ENCODE measurements at places on chromosomes 7 and 10.

- DNase-seq, result no peak
These were observed 73.4 kb downstream of the VIPR2 start for GRCh38 chr7:159071260-159071659.

DNA sequence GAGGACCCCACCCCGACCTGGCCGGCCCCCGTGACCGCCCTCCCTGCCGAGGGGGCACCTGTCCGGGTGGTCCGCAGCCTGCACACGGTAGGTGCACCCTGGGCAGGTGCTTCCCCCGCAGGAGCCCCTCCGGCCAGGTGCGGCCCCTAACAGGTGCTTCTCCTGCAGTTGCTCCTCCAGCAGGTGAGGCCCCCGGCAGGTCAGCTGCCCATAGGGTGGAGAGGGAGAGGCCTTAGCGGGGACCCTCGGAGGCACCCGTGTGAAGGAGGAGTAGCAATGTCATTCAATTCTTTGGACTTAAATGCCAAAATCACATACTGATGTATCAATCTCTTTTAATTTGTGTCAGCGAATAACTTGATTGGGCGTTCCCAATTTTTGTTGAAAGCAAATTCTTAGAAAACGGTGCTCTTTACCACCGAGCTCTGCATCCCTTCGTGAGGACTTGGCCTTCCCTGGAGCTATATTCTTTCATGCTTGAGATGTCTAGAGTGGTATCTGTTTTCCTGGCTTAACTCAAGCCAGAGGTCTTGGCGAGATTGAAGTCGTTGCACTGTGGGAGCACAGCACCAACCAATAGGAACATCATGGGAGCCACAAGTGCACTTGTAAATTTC, 738 bp upstream of the NCAPG2 start:
- DNase-seq, result no peak

- no peak for DNase-seq
These were observed 186.2 kb upstream of the LYZL1 start for GRCh38 chr10:29102636-29103035.

DNA sequence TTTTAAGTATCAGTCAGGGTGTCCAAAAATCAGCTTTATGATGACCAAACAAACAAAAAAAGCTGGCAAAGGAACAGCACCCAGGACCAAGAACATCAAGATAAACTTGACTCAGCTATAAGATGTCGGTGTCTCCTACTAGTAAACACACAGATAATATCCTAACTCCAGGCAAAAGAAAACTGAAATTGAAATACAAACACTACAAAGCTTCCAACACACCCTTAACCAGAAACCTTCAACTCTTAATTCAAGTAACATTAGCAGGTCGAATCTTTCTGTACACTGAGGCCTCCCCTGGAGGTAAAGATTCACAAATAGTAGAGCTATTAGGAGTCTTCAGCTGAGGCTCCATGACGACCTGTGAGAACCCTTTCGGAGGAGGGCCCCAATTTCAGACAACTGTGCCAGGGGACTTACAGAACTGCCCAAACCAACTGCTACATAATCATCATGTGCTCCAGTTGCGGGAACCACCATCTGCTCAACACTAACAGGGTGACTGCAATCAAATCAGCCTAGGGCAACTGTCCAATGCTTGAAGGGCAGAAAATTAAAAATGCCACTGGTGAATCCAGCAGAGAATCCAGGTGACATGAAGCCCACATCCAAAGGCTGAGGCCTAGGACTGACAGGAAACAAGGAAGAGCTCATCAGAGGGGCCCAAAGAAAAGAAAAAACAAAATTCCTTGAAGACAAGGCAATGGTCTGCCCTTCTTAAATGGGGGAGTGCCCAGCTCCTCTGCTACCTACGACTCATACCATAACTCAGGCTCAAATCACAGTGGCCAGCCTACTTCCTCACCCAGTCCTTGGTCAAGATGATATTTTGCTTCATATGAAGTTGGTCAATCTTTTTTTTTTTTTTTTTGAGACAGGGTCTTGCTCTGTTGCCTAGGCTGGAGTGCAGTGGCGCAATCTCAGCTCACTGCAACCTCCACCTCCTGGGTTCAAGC, 20.0 kb downstream of the XPNPEP1 start:
- peak; percentile 19 for DNase-seq

- no peak for DNase-seq
These were observed 58.3 kb upstream of the UBN2 start for GRCh38 chr7:139172775-139173174.

DNA sequence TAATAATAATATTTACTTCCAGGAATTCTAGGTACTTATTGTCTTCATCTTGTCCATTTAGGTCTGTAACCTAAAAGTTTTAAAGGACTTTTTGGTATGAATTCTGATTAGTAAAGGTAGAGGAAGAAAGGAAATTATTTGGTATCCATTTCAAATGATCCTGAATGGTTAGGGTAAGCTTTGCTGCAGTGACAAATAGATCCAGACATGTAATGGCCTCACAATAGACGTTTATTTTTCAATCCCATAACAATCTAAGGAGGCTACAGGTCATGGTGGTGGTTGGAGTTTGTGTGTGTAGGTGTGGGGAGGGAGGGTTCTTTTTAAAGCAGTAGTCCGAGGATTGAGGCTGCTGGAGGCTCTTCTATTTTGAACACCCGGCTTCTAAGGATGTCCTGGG, 5.3 kb downstream of the FBH1 start:
- no peak for DNase-seq

DNA sequence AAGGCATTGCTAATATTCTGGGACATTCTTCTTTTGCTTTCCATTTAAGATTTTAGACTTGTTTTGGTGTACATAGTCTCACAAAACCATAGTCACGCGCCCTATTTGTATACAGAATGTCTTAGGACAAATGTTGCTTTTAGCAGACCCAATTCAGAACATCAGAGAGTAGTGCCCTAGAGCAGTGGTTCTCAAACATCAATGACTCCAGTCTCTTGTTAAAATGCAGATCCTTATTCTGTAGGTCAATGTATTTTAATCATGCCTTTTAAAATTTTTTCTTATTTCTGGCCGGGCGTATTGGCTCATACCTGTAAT, 127.4 kb upstream of the EFCAB10 start:
- DNase-seq, result no peak

DNA sequence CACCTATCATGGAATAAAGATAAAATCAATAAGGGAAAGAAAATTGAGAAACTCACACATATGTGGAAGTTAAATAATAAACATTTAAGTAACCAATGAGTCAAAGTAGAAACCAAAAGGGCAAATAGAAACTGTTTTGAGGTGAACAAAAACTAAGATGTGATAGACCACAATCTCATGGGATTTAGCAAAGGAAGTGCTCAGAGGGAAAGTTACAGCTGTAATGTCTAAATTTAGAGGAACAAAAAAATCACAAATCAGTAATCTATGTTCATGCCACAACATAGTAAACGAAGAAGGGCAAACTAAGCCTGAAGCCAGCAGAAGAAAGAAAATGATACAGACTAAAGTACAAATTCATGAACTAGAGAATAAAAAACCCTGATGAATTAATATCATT, 16.3 kb downstream of the CYP3A4 start:
- DNase-seq, result no peak

DNA sequence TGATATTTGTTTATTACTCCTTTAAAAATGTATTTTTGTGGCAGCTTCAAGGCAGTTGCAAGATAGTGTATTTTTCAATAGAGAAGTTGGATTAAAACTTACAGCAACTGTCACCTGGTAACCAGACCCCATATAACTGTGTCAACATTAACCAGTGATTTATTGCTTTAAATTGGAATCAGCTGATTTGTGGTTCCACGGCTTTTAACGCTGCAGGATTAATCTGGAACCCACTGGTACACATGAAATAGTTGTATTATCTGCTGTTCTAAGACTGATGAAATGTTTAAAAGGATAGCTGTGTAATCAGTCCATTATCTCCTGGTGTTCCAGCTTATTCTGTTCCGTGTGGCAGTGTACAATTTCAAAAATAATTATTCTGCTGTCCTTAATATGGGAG, 180.2 kb downstream of the CELF2 start:
- DNase-seq, result no peak

DNA sequence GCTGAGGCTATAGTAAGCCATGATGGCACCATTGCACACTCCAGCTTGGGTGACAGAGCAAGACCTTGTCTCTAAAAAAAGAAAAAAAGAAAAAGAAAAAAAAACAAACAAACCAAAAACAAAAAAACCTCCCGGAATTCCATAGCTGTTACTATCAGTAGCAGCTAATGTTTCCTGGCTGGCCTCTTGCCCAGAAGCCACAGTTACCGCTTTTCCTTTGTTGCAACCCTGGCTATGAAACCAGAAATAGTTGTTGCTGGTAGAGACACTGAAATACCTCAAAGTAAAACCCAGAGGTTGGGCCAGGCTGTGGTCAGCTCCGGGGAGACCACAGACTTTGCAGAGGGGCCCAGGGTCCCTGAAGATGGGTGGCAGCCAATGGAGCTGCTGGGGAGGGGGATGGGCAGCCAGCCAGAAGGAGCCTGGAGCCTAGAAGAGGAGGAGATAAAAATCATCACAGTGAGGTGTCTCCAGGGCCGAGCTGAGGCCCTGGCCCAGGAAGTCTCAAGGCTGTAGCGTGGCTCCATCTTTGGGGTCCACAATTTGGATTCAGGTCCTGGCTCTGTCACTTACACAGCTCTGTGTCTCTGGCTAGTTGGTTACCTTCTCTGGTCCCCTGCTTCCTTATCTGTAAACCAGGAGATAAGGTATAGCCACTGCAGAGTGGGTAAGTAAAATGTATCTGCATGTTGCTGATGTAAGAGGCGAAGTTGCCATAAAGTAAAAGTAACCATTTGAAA, 3.4 kb upstream of the CHST12 start:
- no peak for DNase-seq

DNA sequence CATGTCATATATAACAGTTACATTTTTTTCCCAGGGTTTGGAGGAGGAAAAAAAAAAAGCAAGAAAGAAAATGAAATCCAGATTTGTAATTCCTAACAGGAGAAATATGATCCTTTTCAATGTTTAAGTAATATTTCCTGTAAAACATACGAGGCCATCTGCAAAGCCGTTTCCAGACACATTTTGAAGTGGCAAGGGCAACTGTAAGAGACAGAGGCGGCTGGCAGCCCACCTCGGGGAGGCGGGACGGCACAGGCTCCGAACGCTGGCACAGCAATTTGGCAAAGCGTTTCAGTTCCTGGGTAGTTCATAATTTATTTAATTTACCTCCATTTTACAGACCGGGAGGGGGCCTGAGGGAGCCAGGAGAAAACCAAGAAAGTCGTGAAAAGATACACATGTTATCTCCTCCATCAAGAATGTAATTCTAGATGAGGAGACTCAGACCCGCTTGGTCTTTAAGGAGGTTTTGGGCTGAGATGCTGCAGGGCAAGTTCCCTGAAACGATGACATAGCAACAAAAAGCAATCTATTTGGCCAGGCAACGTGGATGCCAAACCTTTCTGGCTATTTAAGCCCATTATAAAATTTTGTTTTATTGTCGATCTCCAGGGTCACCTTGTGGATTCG, 448.5 kb upstream of the MKI67 start:
- no peak for DNase-seq

DNA sequence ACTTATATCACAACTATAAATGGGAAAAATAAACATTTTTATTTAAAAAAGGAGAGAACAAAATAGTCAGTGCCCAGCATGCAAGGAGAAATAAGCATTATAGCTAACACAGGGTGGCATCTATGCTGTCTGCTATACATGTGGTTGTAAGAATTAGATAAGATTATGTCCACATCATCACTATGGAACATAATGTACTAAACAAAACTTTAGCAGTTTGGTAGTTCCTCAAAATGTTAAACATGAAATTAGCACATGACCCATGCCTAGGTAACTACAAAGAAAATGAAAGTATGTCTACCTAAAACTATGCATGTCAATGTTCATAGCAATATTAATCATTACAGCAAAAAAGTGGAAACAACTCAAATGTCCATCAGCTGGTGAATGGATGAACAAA, 28.7 kb upstream of the RUFY2 start:
- DNase-seq, result no peak

DNA sequence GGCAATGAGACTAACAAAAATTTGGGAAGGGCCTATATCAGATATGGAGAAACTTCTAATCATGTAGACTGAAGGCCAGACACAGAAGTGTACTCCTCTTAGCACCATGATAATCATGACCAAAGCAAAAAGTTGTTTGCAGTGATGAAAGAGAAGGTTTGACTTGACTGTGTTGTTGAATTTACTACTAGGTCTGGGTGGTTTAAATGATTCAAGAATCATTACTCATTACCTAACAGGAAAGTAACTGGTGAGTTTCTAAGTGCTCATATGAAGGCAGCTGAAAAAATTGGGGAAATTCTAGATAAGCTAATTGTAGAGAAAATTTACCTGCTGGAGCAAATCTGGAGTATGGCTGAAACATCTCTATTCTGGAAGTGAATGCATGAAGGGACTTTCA, 451.5 kb upstream of the SORCS1 start:
- DNase-seq, result no peak

- no peak for DNase-seq
These were observed 286.3 kb upstream of the ZMIZ1 start for GRCh38 chr10:78782441-78782840.

- DNase-seq, result no peak
These were observed 284.9 kb upstream of the PLXDC2 start for GRCh38 chr10:19531324-19531723.

GRCh38 chr7:29342761-29343160, 148.2 kb downstream of the CHN2 start:
- DNase-seq, result no peak

- no peak for DNase-seq
These were observed 54.2 kb downstream of the DOCK1 start for GRCh38 chr10:126959431-126959830.

All from CD4-positive, alpha-beta T cell treated with Interleukin-6 at 100 ng/mL for 8 hours (primary cell).